ENCODE measurements at places on chromosomes 11 and 22.

- no peak for DNase-seq
Observed at GRCh38 chr11:36012979-36013378, 69.1 kb downstream of the LDLRAD3 start.

DNA sequence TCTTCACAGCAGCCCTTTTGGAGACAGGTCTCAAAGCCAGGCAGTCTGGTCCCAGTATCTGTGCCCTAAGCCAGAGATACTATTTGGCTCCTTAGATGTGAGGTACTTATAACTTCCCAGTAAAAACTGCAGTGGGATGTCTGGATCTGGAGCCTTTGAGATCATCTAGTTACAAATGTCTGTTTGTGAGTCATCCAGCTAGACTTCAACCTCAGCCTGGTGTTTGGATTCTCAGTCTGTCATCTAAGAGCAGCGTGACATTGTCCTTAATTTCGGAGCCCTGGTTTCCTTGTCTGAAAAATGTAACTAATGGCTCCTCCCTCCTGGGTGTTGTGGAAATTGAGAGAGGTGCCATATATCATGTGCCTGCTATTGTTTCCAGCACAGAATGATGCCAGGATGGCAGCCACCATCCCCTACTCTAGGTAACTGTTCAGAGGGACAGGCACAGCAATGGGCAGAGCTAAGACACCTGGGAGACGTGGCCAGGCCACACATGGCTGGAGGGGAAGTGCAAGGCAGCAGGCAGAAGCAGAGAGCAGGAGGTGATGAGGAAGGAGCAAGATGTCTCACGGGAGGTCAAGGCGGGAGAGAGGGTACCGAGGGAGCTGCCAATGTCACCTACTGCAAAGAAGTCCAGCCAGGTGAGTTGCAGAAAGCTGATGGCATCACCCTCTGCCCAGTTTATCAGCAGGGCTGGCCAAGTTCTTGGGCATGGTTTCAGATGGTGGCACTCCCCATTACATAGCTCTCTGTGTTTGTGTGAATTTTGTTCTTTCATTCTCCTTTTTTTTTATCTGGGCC lies 20.6 kb upstream of the ST3GAL4 start:
- DNase-seq, result no peak

DNA sequence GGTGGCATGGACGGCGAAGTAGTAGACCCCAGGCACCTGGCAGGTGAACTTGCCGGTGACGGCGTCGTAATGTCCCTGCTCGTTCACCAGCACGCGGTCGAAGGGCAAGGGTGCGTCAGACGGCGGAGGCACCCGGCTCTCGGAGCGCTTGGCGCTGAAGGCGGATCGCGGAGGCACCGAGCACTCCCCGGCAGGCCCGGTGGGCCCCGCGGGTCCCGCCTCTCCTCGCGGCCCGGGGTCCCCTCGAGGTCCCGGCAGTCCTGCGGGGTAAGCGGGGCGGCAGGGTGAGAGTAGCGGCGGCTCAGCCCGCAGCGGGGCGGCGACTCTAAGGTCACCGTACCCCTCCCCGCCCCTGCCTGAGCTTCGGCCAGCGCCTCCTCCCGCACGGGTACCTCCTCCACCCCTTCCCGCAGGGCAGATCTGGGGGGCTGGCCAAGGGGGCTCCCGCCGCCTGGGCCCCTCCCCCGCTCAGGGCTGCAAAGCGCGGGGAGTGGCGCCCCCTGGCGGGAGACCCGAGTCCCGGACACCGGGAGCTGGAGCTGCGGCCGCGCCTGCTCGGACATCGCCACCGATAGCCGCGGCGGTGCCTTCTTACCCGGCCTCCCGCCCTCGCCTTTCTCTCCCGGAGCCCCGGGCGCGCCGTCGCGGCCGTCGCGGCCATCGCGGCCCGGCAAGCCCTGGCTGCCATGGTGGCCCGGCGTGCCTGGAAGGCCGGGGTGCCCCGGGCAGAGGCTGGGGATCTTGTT lies 921 bp downstream of the C1QTNF5 start:
- no peak for DNase-seq

- DNase-seq, result no peak
Observed at GRCh38 chr11:2198621-2199365, 27.2 kb upstream of the TH start.

- DNase-seq, result no peak
Observed at GRCh38 chr11:911031-911889, 650 bp upstream of the CHID1 start.

DNA sequence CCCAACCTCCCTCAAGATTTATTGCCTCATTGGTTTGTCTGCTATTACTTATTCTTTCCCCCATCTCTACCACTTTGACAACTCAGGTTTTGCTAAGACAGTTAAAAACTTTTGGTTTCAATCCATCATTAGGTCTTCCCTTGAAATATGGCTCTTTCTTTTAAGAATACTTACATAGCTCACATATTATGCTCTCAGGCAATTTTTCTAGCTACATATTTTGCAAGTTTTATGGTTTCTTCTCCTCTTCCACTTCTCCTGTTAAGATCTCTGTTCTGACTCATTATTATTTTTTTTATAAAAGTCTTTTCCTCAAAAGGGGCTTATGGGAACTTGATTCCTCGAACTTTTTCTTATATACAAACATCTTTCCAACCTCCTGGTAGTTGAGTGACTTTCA lies 192.4 kb upstream of the MPPED2 start:
- DNase-seq, result no peak

DNA sequence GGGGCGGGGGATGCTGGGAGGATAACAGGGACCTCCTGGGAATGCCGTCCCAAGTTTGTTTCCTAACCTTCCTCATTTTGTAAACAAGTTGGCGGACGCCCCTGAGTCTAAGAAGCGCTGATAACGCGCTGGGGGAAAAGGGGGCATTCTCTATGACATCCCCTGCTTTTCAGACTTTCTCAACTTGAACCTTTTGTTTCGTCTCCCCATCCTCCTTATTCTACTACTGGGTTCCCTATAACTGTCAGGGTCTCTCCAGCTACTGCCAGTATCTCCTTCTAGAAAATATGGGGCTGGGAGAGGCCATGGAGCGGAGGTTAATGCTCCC lies 654 bp downstream of the TMEM86A start:
- DNase-seq, result no peak

DNA sequence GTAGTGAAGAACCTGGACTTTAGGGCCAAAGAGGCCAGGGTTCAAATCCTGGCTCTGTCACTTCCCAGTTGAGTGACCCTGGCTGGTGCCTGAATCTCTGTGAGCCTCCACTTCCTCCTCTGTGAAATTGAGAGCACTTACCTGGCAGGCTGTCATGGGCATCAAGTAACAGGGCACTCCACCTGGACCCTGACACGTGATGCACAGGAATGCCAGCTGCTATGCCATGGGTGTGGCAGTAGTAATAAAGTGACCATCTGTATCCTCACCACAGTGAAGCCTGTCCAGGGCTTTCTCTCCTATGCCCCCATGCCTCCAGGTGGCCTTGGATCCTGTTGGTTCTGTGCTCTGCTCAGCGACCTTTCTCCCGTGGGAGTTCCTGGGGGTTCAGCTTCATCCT lies 29.8 kb upstream of the PPP6R3 start:
- DNase-seq, result no peak

GRCh38 chr22:25388415-25388814 lies 169.0 kb downstream of the CRYBB2 start:
- no peak for DNase-seq

DNA sequence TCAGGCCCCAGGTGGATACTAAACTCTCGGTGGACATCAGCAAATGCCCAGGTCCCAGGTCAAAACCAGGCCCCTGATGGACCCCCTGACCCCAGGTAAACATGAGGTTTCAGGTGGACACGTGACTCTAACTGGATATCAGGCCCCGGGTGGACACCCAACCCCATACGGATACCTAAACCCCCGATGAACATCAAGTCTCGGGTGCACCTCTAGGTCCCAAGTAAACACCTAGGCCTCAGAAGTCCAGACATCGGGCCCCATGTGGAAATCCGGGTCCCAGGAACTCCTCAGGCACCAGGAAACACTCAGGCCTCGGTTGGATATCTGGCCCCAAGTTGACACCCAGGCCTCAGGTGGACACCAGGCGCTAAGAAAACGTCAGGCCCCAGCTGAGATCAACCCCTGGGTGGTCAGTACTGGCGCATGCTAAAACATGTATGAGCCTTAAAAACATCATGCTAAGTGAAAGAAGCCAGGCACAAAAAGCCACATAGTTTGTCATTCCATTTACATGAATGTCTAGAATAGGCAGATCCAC lies 54.4 kb upstream of the SEPTIN5 start:
- no peak for DNase-seq

- no peak for DNase-seq
Observed at GRCh38 chr11:115706626-115707135, 202.5 kb upstream of the CADM1 start.

DNA sequence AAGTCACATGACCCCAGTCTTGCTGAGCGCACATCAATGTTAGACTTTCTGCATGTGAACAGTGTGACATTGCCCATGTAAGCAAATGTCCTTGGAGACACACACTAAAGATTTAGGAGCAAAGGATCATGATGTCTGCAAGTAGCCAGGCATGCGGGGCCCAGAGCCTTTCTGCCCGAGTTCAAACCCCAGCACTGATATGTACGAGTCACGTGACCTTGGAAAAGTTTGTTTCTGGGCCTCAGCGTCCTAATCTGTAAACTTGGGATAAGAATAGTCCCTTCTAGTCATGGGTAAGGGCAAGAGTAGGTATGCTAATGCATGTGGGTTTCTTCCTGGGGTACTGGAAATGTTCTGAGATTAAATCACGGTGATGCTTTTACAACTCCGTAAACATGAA lies 16.8 kb upstream of the PGA3 start:
- no peak for DNase-seq

DNA sequence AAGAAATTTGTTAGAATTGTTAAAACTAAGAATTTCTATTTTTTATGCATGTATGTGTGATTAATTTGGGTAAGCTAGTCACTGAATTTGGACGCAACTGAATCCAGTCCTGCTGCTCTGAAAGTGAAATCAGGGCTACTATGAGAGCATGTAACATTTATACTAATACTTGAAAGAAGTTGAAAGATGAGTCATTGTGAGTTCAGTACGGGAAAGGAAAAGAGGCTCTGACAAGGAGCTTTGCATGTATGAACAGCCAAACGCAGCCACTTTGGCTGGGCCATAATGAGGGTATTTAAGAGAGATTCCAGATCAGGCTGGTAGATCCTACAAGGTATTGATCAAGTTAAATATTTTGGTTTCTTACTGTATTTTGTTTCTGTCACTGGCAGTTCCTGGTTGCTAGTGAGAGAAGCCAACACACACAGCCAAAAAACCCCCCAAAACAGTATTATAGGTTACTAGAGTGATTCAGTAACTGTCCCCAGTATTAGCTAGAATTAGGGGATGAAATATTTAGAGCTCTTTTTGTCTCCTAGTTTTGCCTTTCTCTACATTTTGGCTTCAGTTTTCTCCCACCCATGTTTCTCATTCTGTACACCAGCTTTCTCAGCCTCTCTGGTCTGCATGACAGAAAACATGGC lies 14.1 kb downstream of the AASDHPPT start:
- no peak for DNase-seq

DNA sequence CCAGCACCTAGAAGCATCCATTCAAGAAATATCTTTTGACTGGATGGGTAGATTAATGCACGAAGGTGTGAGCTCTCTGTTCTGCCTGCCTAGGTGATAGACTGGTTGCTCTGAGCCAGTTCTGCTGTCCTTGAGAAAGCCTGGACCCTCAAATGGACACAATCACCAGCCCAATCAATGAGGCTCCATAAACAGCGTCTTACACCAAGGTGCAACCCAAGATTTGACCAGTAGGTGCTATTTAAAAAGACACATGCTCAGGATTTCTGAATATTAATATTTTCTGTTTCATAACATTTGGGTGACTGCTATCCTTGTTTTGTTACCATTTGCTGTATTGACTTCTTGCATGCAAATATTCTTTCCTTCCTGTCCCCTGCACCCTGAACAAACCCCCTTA lies 39.0 kb downstream of the PAMR1 start:
- no peak for DNase-seq

DNA sequence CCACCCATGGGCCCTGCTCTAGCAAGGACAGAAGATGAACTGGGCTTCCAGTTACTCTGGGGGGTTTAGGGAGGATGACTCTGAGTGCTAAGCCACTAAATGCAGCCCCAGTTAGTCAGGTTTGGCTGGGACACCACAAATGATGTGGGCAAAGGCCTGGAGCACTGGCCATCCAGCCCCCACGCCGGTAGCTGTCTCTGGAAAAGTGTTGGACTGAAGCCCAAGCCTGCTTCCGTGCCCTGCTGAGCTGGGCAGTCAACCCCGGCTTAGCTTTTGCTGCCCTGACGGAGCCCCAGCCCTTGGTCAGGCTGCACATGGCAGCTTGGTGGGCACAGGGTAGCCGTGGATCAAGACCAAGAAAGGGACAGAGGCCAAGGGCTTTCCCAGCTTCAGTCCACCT lies 5.7 kb upstream of the GSTP1 start:
- no peak for DNase-seq

DNA sequence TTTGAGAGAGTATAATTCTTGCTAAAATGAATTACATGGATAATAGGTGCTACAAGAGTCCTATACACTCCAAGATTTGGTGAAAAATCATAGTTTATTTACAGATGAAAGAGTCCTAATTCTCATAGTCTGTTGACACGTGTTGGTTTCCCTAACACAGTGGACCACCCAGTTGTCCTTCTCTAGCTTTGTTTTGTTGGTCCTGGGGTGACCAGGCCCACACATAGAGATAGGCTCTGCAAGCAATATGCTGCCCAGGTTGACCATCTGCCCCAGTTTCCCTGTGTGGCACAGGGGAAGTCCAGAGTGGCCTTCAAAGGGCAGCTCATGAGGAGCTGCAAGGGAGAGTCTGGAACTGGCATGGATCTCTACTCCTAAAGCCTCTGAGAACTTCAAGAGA lies 184.9 kb downstream of the MAML2 start:
- no peak for DNase-seq

DNA sequence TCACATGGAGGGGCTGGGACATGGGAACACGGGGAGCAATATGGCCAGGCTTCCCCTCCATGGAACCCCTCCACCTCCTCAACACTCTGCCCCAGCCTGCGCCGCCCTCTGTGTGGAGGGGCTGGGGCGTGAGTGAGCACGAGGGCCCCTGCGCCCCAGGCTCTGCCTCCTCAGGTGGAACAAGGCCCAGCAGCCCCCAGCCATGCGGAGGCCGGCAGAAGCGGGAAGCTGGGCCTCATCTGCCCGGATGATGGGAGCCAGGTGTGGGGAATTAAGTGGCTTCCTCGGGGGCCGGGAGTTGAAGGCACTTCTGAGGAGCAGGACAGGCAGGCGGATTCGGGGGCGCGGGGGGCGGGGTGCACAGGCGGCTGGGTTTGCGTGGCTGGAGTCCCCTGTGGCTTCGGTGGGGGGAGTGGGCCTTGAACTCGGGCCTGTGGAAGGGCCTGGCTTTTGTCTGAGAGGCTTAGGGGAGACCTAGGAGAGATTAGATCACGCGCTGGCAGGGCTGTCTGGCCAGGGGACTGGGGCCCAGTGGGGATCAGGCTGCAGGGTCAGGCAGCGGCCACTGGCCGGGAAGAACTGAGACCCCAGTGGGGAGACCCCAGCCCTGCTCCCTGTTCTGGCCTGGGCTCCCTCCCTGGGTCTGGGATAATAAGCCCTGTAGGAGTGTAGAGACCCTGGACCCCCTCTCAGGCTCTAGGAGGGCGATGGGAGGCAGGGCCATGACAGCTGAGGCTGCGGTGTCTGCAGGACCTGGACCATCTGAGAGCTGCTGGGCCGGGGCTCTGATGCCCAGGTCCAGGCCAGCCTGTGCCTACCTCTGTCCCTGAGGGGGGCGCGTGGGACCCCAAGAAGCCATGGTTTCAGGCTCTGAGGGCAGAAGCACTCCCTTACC lies 13.3 kb downstream of the PRR33 start:
- no peak for DNase-seq

GRCh38 chr11:15157181-15157580 lies 42.5 kb downstream of the INSC start:
- no peak for DNase-seq

- no peak for DNase-seq
Observed at GRCh38 chr11:102467080-102467708, 14.6 kb upstream of the TMEM123 start.
